ENCODE measurements at places on chromosomes 4 and X.

DNA sequence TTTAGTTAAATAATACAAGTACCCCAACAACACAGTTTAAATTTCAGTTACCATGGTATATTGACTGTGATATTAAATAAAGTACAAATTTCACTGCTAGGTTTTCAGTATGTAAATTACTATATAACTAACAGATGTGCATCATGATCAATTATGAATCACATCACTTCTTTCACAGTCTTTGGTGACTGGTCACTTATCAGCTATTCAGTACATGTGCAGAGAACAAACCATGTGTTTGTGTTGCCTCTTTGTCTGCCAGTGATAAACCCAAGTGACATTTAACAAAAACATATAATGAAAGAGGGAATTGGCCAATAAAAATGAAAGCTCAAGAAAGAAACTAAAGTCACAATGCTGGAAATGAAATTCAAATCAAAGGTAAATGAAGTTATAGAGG is 249.3 kb downstream of the CHIC1 start:
- DNase-seq = no peak

DNA sequence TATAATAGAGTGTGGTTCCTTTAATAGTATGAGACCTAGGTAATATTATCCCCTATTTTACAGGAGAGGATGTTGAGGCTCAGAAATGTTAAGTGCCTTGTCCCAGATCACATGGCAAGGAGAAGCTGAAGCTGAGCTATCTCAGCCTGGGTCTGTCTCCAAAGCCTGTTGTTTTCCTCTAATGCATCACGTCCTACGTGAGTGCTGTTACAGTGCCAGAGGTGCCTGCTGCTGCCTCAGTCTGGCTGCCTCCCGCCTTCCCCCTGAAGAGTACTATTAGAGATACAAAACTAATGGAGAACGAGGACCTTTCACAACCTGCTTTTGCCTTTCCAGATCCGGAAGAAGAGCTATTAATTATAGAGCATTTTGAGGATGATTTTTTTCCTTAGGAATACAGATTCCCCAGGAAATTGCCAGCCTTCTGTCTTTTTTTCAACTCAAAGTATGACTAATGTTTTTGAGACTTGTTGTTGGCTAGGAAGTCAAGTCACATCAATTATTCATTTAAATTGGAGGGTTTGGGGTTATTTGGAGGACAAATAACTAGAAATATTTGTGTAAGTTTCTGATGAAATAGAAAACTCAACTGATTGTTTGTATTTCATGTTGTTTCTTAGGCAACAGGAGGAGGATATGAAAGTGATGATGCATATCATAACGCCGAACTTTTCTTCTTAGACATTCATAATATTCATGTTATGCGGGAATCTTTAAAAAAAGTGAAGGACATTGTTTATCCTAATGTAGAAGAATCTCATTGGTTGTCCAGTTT is 43.9 kb upstream of the MTMR1 start:
- no peak for DNase-seq

DNA sequence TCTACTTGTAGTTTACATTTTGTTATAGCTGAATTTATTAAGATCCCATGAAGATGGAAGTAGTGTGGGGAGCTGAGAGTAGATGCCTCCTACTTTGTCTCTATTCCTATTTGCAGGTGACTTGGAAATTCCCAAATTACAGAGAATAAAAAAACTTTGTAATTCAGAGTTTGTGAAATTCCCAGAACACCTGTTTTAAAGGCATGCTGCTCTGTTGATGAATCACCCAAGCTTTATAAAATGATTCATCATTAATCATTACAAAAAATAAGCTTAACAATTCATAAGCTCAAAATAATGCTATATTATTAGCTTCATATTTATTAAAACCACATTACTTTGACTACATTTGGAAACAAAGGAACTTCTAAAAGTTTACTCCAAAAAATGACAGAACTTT is 856.3 kb downstream of the RPA4 start:
- no peak for DNase-seq

DNA sequence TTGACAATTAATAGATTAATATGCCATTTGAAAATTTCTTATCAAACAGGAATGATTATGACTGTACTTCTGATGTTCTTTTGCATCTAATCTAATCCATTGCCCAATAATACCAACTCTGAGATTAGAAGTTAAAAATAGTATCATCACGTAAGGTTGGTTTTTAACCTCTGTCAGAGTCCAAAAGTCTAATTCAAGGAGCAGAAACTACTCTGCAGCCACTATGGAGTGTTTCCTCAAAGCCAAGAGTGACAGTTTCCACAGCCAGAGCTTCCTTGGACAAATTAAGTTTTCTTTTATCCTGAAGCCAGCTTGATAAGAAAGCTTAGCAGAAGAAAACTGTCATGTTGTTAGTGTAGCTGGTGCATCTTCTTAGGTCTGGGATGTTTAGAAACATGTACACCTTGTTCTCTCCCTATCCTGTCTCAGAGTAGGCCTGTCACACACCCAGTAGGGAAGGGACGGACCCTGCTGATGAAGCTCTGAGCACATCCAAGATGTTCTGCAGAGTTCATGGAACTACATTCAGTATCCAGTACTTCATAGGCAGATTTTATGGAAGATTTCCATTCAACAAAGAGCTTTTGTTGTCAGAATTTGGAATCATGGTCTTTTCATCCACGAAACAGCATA is 20.4 kb upstream of the PI4K2B start:
- no peak for DNase-seq

GRCh38 chr4:168942985-168943384 is 67.1 kb downstream of the CBR4 start:
- DNase-seq = no peak

DNA sequence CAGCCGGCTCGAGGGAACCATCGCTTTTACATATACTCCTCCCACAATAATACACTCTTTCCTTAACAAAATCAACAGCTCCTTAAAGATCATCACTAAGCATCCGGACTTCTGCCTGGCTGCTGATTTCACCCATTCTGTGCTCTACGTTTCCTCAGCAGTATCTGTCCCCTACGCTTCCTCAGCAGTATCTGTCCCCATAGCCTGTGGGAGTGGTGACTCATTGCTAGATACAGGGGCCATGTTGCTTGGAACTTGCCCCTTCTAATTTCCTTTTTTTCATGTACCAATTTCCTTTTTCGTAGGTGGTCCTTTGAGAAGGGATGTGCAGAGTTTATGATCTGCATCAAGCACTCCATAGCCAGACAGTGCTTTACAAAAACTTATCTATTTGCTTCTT is 18.6 kb downstream of the MAP3K15 start:
- no peak for DNase-seq

GRCh38 chrX:13123247-13123856 is 78.9 kb upstream of the FAM9C start:
- no peak for DNase-seq

DNA sequence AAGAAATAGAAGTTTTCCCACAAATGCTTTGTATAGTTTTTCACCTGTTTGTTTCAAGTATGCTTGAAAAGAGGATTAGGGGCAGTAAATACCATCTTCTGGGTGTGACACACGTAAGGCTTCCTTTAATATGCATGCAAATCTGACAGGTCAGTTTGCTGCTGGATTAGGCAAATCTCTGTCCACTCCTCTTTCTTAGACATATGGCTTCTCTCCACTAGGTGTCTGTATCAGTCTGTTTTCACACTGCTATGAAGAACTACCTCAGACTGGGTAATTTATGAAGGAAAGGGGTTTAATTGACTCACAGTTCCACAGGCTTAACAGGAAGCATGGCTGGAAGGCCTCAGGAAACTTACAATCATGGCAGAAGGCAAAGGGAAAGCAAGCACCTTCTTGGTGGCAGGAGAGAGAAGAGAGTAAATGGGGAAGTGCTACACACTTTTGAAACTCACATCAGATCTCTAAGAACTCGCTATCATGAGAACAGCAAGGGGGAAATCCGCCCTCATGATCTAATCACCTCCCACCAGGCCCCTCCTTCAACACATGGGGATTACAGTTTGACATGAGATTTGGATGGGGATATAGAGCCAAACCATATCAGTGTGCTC is 66.9 kb downstream of the TAB3 start:
- no peak for DNase-seq

DNA sequence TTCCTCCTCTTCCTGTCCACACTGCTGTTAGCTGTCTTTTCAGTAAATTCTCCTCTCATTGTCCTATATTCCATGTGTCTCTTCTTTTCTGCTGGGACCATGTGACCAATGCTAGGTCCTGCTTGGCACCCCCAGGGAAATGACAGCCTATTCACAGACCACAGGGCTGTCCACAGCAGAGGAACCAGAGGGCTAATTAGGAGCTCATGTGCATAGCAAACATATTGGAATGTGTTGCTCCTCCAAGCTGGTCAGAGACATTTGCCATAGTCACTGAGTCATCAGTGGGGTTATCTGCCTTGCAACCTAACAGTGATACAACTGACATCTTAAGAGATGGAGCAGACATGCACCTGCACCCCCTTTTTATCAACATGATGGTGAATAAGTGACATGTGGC is 67.9 kb upstream of the PUDP start:
- no peak for DNase-seq

DNA sequence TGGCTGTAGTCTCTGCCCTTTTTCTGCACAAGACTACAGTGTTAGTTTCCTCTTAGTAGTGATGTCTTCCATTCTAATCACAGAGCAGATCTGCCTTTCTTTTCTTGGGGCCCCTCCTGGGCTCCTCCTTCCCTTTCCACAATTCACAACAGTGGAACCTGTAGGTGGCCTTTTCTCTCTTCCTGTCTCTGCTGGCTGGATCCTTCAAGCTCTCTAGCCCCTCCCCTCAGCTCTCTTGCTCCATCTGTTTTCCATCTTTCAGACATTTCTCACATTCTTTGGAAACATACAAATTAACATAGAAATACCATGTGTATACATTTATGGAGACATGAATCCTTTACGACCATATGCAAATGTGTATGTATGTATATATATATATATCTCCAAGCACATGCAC is 304 bp upstream of the SPIN2A start:
- DNase-seq = no peak

DNA sequence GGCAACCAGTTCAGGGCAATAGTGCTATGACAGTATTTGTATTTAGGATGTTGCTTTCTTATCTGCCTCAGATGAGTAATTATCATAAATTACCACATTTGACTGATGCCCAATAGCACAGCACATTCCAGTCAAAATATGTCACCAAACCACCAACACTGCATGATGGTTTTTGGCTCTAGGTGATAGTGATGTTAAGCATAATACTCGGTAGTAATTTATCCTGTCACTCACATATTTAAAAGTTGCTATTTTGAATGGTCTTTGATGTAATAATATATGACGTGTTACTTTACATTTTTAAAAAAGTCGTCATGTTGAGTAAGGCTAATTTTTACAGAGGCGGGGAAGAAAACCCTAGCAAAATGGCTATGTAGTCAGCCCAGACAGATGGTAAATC is 42.5 kb downstream of the UNC5C start:
- no peak for DNase-seq

DNA sequence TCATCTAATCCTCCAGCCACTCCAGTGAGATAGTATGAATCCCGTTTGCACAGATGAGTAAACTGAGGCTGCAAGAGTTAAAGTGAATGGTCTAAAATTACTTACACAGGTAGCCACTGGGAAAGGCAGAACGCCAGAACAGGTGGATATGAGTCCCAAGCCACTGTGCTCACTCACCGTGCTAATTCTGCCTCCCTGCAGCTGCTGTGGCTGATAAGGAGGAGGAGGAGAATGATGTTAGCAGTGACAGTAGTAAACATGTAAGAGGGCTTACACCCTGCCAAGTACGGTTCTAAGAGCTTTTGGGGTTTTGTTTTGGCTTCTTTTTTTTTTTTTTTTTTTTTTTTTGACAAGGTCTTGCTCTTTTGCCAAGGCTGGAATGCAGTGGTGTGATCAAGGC is 90.5 kb upstream of the PRPS2 start:
- DNase-seq = no peak

Data from activated T-cell treated with anti-CD3 and anti-CD28 coated beads for 48 hours (primary cell).